ENCODE measurements at places on chromosomes 1 and 21.

DNA sequence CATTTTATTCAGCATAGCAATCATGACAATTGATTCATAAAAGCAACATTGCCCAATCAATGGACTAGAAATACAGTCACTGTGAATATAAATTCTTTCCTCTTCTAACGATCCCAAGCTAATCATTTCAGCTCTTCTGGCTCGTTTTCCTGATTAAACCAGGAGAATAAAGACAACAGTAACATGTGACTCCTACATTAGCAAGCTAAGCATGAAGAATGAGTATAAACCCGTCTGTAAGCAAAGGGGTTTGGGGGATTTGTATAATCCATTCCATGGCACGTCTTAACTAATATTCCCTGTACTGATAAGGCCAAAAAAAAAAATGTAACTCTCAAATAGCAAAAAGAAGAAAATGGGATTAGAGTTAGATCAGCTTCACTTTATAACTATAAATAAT is 21.6 kb downstream of the IRF2BP2 start:
- no peak for DNase-seq

DNA sequence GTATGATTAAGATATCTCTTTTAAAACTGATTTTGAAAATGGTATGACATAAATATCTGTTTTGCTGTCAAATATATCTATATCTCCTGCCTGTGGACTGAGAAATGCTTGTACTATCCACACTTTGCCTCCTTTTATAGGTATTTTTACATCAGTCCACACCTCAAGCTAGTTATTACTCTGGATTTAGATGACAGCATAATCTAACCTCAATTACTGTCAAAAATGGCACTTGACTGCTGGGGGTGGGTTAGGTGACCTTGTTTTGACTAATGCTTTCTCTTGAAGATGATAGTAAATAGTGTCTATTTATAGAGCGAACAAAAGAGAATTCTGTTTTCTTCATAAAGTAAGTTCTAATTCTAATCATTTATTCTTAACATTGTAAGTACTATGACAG is 9.1 kb downstream of the ADGRL2 start:
- DNase-seq = no peak

- DNase-seq = no peak
Measured at GRCh38 chr1:230768903-230769570, 21.8 kb downstream of the CAPN9 start.

- no peak for DNase-seq
Measured at GRCh38 chr1:152165286-152166077, 6.5 kb upstream of the RPTN start.

DNA sequence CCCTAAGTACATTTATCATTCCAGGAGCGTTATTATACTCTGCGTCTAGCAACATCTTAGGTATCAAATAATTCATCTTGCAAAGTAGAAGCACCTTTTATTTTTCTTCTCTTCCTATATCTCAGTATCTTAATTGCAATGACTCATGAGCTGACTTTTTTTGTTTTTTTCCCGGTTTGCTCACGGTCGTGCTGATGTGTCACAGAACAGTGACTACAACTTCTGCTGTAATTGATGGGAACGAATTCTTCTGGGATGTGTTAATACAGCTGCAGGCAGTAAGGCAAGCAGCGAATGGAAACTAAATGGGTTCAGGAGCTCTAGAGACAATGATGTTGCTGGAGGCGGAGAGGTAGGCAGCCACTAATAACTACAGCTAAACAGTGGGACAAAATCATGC is 89.8 kb upstream of the TMPRSS15 start:
- no peak for DNase-seq

DNA sequence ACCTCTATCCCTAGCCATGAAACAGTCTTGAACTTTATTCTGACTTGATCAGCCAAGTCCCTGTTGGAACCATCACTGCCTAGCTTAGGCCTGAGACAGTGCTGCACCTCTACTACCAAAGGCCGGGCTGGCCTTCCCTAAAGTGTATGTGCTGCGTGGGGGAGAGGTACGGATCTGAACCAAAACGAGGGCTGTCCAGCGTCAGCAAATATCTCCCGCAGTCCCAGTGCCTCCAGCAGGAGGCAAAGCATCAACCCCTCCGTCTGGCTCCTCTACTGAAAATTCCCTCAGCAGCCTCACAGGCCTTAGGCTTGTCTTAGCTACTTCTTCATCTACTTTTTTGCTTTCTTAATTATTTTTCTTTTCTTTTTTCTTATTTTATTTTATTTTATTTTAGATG is 33.3 kb upstream of the KIF26B start:
- no peak for DNase-seq

DNA sequence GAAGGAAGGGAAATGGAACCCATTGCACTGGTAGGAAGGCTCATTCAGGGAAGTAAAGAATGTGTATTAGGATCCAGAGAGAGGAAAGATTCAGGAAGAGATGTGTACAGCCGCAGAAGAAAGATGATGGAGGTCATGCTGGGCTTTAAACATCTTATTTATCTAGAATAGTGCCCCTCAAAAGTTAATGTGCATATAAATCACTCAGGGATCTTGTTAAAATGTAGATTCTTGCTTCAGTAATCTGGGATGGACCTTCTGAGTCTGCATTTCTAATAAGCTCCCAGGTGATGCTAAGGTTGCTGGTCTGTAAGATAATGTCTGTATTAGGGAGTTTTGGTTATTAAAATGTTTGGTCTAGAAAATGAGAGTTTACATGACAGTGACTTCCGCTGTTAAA is 46.3 kb downstream of the ADGRL2 start:
- DNase-seq = no peak

GRCh38 chr1:170168265-170168664 is 22.5 kb downstream of the NTMT2 start:
- DNase-seq = no peak

GRCh38 chr21:46099476-46099875 is 1.6 kb downstream of the COL6A2 start:
- DNase-seq = no peak

GRCh38 chr1:195218428-195219212 is 1389.6 kb downstream of the KCNT2 start:
- DNase-seq = no peak

- no peak for DNase-seq
Measured at GRCh38 chr21:41670056-41670805, 96.6 kb downstream of the RIPK4 start.

DNA sequence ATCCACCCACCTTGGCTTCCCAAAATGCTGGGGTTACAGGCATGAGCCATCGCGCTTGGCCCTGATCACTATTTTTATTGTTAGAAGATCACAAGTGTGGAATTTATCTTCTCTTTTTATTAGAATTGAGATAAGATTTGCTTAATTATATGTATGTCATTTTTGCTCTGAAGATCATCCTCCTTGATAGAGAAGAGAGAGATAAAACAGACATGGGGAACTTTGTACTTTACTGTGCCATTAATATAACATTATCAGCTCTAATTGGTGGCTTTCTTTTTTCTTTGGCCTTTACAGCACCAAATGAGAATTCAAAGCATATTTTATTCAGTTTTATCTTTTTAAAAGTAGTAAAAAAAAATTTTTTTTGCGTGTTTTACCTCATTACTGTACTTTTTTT is 46.8 kb downstream of the SCP2 start:
- DNase-seq = no peak

DNA sequence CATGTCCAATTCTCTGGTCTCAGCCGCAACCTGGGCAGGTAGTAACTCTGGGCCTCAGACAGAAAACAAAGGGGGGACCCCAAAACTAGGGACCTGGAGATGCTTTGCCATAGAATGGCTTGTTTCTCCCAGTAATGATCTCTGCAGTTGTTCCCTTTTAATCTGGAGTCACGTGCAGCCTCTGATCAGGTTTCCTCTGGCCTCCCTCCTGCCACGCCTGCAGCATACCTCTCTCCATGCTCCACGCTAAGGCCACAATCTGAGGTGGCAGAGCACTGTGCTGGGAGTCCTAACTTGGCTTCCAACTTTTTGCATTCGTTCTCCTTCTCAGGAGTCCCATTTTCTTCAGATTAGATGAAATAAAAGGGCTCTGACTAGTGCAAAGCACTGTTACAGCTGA is 1.9 kb downstream of the PABPC4 start:
- DNase-seq = no peak

GRCh38 chr1:196412326-196412725 is 195.9 kb downstream of the KCNT2 start:
- no peak for DNase-seq

DNA sequence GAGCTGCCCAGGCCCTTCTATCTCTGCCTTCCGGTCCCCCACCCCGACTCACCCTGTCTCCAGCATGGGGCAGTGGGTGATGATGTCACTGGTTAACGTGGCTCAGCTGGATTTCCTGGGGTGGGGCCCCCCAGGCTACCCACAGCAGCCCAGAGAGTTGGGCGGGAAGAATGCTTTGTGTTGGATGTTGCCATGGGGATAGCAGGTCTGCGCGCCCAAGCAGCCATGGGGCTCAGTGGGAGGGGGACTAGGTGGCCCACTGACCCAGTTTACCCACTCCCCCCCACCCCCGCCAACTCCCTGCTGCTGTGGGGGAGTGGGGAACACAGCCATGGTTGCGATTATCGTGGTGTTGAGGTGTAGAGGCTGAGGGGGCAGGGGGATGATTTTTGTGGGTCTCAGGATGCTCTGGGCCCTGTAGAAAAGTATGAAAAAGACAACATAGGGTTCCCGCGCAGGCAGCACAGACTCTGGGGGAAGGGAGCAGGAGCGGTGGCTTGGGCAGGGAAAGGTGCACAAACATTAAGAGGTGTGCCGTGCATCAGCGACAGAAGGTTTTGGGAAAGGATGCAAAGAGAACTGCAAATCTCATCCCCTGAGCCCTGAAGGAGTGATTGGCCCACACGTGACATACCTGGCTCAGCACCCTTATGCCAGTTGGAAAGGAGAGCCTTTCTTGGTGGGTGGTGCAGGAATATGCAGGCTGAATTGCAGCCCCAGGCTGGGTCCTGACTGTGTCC is 8.5 kb downstream of the CELSR2 start:
- no peak for DNase-seq

DNA sequence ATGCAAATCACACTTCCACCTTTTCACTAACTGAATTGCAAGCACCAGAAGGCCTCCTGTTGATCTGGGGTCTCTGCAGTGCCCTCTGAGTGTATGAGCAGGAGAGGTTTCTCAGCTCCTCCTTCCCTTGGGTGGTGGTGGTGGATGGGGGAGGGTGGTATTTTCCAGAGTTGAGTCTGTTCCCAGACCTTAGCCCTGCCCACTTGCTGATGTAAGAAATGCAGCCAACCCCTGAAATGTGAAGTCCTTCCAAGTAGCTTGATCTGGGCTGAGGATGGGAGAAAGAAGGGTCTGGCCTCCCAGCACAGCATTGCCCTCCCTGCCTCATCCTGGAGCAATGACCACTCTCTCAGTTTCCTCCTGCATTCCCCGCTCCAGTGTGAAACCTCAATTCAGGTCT is 6.3 kb upstream of the FOXD2 start:
- no peak for DNase-seq

DNA sequence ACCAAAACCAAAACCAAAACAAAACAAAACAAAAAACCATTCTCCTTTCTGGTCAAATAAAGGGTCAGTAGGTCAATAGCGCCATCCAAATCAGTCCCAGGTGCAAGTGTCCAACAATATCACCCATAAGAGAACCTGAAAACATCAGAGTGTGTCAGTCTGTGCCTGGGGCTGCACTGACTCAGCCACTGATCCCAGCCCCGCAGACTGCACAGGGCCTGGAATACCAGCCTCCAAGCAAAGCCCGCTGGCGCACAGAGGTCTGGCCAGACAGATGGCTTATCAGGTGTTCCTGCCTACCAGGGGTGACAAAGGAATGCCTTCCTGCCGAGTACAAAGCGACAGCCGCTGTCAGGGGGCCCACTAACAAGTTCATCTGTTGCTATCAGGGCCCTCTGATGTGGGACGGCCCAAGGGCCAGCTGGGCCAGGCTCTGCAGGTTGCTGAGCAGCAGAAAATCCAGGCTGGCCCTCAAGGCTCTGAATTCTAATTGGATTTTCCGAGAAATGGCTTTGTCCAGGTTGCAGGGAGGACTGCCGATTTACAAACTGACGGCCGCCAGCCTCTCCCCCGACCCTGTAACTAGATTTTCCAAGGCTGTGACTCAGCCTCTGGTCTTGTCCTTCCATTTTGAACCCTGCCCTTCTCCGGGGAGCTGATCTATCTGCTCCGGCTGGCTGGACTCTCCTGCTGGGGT is 13.7 kb upstream of the TMEM51 start:
- DNase-seq = no peak

DNA sequence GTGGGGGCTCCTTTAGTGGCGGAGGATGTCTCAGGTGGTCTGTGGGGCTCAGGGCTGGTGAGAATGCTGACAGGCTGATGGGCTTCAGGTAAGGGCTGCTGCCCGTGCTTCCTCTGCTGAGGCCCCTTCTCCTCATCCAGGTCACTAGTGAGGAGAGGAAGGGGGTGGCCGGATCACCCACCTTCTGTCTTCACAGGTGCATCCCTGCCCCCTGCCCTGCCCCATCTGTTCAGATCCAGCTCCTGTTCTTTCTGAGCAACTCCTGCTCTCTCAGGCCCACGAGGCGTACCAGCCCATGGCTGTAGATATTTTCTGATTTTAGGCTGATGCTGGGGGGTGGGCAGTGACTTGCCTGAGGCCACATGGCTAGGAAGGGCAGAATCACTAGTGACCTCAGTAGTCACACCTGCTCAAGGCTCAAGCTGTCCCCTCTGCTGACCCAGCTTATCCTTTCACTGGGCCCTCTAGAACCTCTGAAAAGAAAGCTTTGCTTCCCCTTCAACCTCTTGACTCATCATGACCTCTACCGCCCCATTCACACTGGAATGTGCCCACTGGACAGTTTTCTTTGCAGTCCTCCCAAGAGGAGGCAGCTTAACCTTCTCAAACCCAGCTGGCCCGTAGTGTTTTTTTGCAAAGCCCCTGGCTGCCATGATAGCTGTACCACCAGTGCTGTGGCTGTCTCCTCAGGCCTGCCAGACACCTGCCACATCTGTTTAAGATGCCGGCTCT is 14.8 kb downstream of the DCST2 start:
- no peak for DNase-seq

- DNase-seq = no peak
Measured at GRCh38 chr21:25925936-25926335, 191.2 kb downstream of the GABPA start.

- no peak for DNase-seq
Measured at GRCh38 chr1:33435096-33435820, 4.4 kb upstream of the PHC2 start.

DNA sequence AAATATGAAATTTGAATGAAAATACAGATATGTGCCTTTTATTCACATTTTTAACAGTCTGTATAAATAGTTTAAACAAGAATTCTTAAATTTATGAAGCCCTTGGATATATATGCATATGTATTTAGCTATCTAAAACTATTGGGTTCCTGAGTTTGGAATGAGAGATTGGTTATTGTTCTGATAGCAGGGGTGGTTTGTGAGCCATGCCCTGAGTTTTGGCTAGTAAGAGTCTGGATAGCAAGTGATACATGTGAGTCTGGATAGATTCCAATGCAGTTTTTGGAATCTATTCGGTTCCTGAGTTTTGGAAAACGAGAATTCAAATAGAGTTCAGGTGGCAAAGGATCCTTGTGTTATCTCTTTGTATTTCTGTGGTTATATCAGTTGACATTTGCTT is 2.8 kb downstream of the MAN1A2 start:
- DNase-seq = no peak

- no peak for DNase-seq
Measured at GRCh38 chr1:246599315-246599714, 33.1 kb downstream of the CNST start.
